ENCODE measurements at places on chromosomes 3 and 15. TPM values are rescaled to one million over a fixed set of nuclear protein-coding genes. Genes with fewer than 3 reads are reported as not detected.

Gene MKRN2OS
- 0.48 TPM for total RNA-seq

Gene POMGNT2
- total RNA-seq: 15.5 TPM

- no peak for DNase-seq
Observed at GRCh38 chr3:54270816-54271526, 148.6 kb downstream of the CACNA2D3 start.

Gene ITGB5
- total RNA-seq: 180 TPM

GRCh38 chr3:156673732-156674045 lies 701 bp upstream of the TIPARP start:
- DNase-seq: no peak

GRCh38 chr3:32296251-32297204 lies 58.0 kb downstream of the CMTM8 start:
- peak; percentile 80 for DNase-seq
